Ascending aorta (tissue), 2 donors: ENCODE measurements at places on chromosomes 4 and X. TPM values are rescaled to one million over a fixed set of nuclear protein-coding genes. Genes with fewer than 3 reads are reported as not detected.

The RBM3 gene
- total RNA-seq, result 119 TPM

DNA sequence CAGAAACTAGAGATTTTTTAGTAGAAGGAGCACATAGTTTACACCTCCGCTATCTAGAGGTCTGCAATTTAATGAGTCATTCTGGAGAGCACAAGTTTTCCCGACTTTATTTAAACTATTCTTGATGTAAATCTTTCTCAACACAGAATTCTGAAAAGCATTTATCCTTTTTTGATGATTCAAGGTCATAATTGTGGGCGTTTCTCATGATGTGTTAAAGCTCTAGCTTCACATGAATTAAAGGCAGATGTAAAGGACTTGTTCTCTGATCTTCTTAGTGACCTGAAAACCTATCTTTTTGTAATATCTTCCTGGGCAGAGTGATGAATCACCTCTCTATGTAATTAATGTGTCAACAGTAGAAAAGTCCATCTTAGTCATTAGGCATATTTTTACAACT, 128.8 kb downstream of the COMMD8 start:
- no peak for DNase-seq
- no peaks in the 10 kb centered on the region for H3K36me3 ChIP-seq
- no peak overlapping the region for H3K4me3 ChIP-seq
- H3K27ac ChIP-seq, result no peak overlapping the region
- no peaks in the 10 kb centered on the region for H3K27me3 ChIP-seq

DNA sequence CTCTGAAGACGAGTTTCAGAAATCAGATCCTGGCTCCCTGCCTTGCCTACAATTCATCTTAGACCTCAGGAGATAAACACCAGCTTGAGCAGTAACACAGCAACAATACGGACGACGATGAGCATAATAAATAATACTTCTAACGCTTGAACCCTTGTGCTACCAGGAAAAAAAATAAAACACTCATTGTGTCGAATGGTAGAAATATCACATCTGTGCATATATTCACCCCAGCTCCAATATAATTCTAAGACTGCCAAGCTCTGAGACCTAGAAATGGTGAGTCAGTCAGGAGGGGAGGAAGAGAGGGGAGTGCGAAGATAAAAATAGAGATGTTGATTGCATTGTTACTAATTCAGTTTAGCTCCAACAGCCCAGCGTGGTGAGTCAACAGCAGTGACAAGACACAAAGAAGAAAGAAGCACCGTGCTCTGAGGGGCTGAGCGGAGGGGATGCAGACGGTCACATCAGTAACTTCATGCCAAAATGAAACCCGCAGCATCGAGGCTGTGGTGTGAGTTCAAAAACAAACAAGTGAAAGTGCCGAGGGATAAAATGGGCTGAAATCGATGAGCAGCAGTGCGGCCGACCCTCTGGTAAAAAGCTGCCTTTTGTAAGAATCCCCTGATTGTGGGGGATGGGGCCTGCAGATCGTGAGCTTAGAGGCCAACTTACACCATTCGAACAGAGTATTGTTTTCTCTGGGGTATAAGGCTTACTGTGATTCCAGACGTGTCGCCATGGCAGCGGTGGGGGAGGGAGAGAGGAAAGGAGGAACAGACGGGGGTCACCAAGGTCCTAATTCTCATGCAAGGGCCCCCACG, 150.4 kb downstream of the MGST2 start:
- no peaks in the 10 kb centered on the region for H3K36me3 ChIP-seq
- peaks cover 16% of the 10 kb centered on the region for H3K4me1 ChIP-seq
- peak overlapping the region; percentile 36 for H3K4me3 ChIP-seq
- peak overlapping the region; percentile 87 for H3K27ac ChIP-seq
- H3K27me3 ChIP-seq, result no peaks in the 10 kb centered on the region
- peak; percentile 72 for DNase-seq

GRCh38 chr4:21592970-21593670, 355.5 kb downstream of the KCNIP4 start:
- H3K36me3 ChIP-seq, result no peaks in the 10 kb centered on the region
- no peak overlapping the region for H3K27ac ChIP-seq
- no peak for DNase-seq

The PFKFB1 gene
- not detected for total RNA-seq

GRCh38 chr4:26310264-26310663, 10.6 kb upstream of the RBPJ start:
- H3K27ac ChIP-seq, result no peak overlapping the region
- no peaks in the 10 kb centered on the region for H3K27me3 ChIP-seq
- H3K36me3 ChIP-seq, result no peaks in the 10 kb centered on the region
- no peak for DNase-seq
- no peaks in the 10 kb centered on the region for H3K4me1 ChIP-seq

- H3K4me3 ChIP-seq, result no peak overlapping the region
- H3K27ac ChIP-seq, result no peak overlapping the region
- H3K36me3 ChIP-seq, result no peaks in the 10 kb centered on the region
- H3K4me1 ChIP-seq, result no peaks in the 10 kb centered on the region
- no peak for DNase-seq
- H3K27me3 ChIP-seq, result no peaks in the 10 kb centered on the region
Observed at GRCh38 chr4:155066871-155067270, 141.6 kb upstream of the NPY2R start.

The POLA1 gene
- 6.0 TPM for total RNA-seq

GRCh38 chr4:157280673-157281072, 60.1 kb downstream of the GRIA2 start:
- no peak overlapping the region for H3K4me3 ChIP-seq
- DNase-seq, result no peak

The FAM9B gene
- not detected for total RNA-seq

GRCh38 chr4:81562093-81562492, 90.4 kb upstream of the RASGEF1B start:
- no peak for DNase-seq
- no peak overlapping the region for H3K27ac ChIP-seq
- H3K4me3 ChIP-seq, result no peak overlapping the region
- H3K36me3 ChIP-seq, result no peaks in the 10 kb centered on the region
- no peaks in the 10 kb centered on the region for H3K4me1 ChIP-seq
- no peaks in the 10 kb centered on the region for H3K27me3 ChIP-seq

The ATP1B4 gene
- total RNA-seq, result not detected

The ADH7 gene
- total RNA-seq, result not detected

- peaks cover 21% of the 10 kb centered on the region for H3K36me3 ChIP-seq
- no peak for DNase-seq
- H3K27me3 ChIP-seq, result no peaks in the 10 kb centered on the region
- no peaks in the 10 kb centered on the region for H3K4me1 ChIP-seq
- H3K4me3 ChIP-seq, result no peak overlapping the region
Observed at GRCh38 chr4:185165605-185166063, 22.6 kb downstream of the SLC25A4 start.

DNA sequence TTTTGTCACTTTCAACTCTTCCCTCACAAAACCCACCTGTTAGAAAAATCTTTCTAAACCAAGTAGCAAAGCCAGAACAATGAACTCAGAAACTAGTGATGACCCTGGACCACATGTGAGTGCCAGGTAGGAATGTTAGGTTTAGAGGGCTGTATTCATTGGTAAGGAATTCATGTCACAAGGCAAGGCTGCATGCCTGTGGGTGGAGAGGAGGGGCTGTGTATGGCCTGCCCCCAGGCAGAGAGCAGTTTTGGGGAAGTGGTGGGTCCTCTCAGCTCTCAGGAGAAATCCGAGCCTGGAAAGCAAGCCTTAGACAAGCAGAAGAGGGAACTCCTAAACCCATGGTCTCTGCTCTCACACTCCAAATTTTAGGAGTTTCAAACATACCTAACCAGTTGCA, 2.4 kb downstream of the RNF175 start:
- no peaks in the 10 kb centered on the region for H3K27me3 ChIP-seq
- no peak for DNase-seq
- H3K36me3 ChIP-seq, result no peaks in the 10 kb centered on the region
- no peaks in the 10 kb centered on the region for H3K4me1 ChIP-seq

The NDNF gene
- total RNA-seq, result 1.9 TPM

DNA sequence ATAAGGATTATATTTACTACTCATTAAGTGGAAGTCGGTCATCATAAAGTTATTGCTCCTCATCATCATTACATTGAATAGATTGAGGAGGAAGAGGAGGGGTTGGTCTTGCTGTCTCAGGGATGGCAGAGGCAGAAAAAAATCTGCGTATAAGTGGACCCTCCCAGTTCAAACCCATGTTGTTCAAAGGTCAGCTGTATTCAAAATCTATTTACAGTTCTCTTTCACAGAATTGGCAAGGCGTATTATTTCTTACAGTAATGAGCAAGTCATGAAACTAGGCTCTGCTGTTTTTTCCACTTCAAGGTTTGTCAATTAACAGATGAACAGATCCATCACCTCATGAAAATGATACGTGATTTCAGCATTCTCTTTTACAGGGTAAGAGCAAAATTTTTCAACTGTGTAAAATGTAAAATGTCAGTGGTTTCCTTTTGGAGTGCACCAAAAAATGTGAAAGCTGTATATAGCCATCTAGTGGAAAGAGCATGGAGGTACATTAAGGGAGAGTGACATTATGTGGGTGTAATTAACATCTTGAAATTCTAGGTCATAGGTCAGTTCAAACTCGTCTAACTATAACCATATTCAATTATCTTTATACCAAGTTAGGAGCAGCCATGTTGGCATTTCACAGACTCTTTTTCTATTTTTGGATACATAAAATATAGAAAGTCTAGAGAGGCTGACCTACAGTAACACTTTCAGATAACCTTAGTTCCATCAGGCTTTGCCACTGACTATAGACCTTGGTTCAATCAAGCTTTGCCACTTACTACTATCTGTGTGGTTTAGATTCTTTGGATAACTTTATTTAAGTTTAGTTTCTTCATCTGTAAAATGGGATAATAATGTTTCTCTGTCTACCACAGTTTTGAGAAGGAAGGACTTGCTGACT, 30.1 kb downstream of the NEIL3 start:
- H3K4me1 ChIP-seq, result no peaks in the 10 kb centered on the region
- no peak overlapping the region for H3K27ac ChIP-seq
- no peak overlapping the region for H3K4me3 ChIP-seq
- H3K27me3 ChIP-seq, result no peaks in the 10 kb centered on the region

The POF1B gene
- 0.21 TPM for total RNA-seq

The TRPC5OS gene
- not detected for total RNA-seq

- H3K4me1 ChIP-seq, result no peaks in the 10 kb centered on the region
- H3K27me3 ChIP-seq, result no peaks in the 10 kb centered on the region
- no peak for DNase-seq
- no peaks in the 10 kb centered on the region for H3K36me3 ChIP-seq
Observed at GRCh38 chrX:13346646-13347045, 26.8 kb upstream of the ATXN3L start.

The EDA gene
- total RNA-seq, result 1.7 TPM

DNA sequence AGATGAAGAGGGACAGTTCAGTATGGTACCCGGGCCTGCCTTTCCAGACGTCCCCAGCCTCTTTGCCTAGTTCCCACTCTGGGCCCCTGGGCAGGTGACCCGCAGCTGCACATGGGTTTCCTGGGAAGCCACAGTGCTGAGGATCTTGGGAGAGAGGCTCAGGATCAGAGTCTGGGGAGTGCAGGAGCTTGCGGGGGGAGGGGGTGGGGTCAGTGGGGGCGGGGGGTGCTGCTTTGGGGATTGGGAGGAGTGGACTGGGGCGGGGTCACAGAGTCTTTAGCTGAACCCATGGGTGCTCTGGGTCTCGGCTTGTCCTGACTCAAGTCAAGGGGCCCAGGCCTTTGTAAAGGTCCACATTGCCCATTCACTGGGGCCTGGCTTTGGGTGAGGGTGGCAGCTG, 63.6 kb downstream of the TBL1X start:
- no peaks in the 10 kb centered on the region for H3K27me3 ChIP-seq
- H3K4me3 ChIP-seq, result no peak overlapping the region
- H3K27ac ChIP-seq, result no peak overlapping the region

The SPIN2B gene
- total RNA-seq, result 6.9 TPM

GRCh38 chr4:168388890-168389289, 70.3 kb upstream of the DDX60 start:
- H3K36me3 ChIP-seq, result no peaks in the 10 kb centered on the region
- no peak overlapping the region for H3K27ac ChIP-seq
- H3K4me1 ChIP-seq, result no peaks in the 10 kb centered on the region
- no peak for DNase-seq
- H3K27me3 ChIP-seq, result no peaks in the 10 kb centered on the region

GRCh38 chrX:67613366-67613765, 69.5 kb downstream of the AR start:
- no peak for DNase-seq
- no peaks in the 10 kb centered on the region for H3K36me3 ChIP-seq
- H3K4me1 ChIP-seq, result no peaks in the 10 kb centered on the region
- H3K27me3 ChIP-seq, result no peaks in the 10 kb centered on the region

The DDIT4L gene
- 4.8 TPM for total RNA-seq

The NEXMIF gene
- total RNA-seq, result 0.53 TPM

GRCh38 chrX:69031181-69031580, 134.1 kb downstream of the PJA1 start:
- no peak for DNase-seq
- H3K27me3 ChIP-seq, result no peaks in the 10 kb centered on the region
- H3K36me3 ChIP-seq, result no peaks in the 10 kb centered on the region
- H3K4me1 ChIP-seq, result no peaks in the 10 kb centered on the region
- no peak overlapping the region for H3K4me3 ChIP-seq

The CYSLTR1 gene
- total RNA-seq, result 8.9 TPM

GRCh38 chr4:147326591-147326990, 154.3 kb upstream of the EDNRA start:
- no peak overlapping the region for H3K4me3 ChIP-seq
- H3K36me3 ChIP-seq, result no peaks in the 10 kb centered on the region
- no peak for DNase-seq
- H3K4me1 ChIP-seq, result no peaks in the 10 kb centered on the region
- H3K27ac ChIP-seq, result no peak overlapping the region

The TAPT1 gene
- 10.7 TPM for total RNA-seq

The RNF128 gene
- total RNA-seq, result 0.32 TPM

DNA sequence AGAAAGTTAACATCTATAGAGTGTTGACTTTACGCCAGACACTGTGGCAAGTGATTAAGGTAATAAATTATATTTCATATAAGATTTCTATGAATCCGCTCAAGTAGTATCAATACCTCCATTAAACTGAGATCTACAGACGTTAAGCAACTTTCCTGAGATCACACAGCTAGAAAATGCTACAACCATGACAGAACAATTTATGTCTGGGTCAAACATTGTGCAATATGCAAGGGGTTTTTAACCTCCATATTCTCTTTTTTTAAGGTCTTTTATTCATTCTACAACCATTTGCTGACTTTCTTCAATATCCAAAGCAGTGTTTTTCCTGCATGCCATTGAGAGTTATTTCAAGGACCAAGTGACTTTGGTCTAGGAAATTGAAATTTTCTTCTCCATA, 10.9 kb downstream of the ASB5 start:
- no peak overlapping the region for H3K4me3 ChIP-seq
- no peaks in the 10 kb centered on the region for H3K27me3 ChIP-seq
- DNase-seq, result no peak
- H3K27ac ChIP-seq, result no peak overlapping the region
- H3K4me1 ChIP-seq, result peaks cover 2% of the 10 kb centered on the region

The DCAF8L2 gene
- not detected for total RNA-seq

GRCh38 chr4:2981256-2981819, 18.0 kb downstream of the GRK4 start:
- no peaks in the 10 kb centered on the region for H3K27me3 ChIP-seq
- no peak overlapping the region for H3K4me3 ChIP-seq
- no peaks in the 10 kb centered on the region for H3K4me1 ChIP-seq
- DNase-seq, result no peak

DNA sequence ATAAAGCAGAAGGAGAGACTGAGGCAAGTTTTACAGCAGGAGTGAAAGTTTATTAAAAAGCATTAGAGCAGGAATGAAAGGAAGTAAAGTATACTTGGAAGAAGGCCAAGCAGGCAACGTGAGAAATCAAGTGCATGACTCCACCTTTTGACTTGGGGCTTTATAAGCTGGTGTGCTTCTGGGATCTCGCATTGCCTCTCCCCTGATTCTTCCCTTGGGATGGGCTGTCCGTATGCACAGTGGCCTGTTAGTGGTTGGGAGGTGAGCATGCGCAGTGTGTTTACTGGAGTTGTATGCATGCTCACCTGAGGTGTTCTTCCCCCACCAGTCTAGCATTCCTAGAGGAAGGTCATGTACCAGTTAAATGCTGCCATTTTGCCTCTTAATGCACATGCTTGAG, 29.1 kb upstream of the C1QTNF7 start:
- no peaks in the 10 kb centered on the region for H3K27me3 ChIP-seq
- H3K36me3 ChIP-seq, result no peaks in the 10 kb centered on the region
